ENCODE measurements at places on chromosomes 11 and 22.

DNA sequence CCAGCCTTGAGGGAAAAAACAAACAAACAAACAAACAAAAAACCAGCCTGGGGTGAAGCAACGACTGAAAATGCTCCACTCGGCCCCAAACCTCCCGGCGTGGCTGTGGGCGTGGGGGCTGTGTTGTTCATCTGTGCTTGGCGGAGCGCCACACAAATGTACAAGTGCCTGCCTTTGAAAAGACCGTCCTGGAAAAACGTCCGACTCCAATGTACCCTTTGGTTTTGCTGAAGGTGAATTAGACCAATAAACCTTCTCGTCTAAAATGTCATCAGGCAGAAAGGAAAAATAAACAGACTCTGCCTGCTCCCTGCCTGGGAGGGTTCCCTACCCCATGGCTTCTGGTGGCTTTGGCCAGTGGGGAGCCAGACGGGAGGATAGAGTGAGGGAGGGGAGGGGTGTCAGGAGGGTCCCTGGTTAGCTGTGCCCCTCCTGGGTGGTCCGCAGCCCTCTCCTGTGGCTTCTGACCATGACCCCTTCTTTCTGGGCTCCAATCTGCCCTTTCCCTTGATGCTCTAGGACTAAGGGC is 93.9 kb downstream of the TRMU start:
- no peak for DNase-seq

- DNase-seq = no peak
Observed at GRCh38 chr11:62125316-62125715, 1.5 kb downstream of the INCENP start.

DNA sequence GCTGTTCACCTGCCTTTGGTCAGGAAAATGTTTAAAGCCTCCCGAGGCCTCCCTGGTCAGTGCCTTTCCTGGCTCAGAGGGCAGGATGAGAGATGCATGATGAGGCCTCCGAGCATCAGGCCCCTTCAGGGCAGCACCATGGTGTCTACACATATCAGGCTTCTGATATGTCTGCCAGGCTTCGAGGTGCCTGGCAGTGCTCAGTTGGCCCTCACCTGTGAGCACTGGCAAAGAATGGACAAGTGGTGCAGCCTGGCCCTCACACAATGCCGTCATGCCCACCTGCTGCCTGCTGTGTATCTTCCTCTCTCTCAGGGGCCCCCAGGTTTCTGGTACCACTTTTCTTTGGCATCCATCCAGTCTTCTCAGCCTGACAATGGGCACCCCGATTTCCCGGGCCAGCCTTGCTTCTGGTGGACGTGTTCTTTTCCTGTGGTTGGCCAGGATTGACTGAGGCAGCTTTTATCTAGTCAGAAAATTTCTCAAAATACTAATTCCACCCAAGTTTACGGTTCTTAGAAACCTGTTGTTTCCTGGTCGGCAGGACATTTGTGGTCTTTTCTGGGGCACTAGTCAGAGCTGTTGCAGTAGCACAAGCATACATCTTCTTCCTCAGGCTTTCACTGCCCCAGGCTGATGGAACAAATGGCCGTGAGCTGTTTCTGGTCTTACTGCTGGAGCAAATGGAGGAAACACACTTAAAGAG is 76.8 kb upstream of the SUSD2 start:
- no peak for DNase-seq

- no peak for DNase-seq
Observed at GRCh38 chr22:27673839-27674238, 127.7 kb downstream of the MN1 start.

DNA sequence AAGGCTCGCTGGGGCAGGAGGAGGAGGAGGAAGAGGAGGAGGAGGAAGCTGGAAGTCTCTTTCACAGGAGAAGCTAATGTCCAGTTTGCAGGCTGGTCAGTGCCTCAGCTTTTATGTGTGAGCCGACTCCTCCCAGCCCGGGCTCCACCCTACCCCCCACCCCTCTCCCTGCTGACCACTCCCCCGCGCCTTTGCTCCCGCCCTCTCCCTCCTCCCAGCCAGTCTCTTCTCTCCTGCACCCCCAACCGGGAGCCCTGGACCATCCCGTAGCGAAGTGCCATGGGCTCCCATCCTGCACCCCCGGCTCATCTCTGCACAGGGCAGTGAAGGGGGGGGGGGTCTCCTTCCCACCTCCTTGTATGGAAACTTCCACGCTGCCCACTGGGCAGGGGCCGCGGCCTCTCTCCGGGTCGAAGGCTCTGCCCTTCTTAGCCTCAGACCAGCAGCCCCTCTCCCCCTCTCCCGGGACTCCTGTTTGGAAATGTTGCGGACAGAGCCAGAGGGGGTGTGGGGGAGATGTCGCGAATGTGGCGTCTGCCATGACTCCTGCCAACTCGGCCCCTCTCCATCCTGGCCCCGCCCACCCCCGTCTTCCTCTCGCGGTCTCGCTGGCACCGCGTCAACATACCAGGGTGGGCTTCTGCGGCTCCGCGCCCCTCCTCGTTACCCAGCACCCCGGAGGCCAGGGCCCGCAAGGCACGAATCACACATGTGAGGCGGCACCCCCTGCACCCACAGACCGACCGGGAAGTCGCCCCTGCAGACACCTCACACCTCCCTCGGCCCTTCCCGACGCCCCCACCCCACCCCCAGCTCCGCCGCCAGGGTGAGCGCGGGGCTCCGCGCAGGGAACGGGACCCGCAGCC is 1.8 kb downstream of the IGF2 start:
- no peak for DNase-seq

GRCh38 chr11:112465433-112466024 is 204.9 kb upstream of the PLET1 start:
- no peak for DNase-seq

GRCh38 chr11:66192181-66192863 is 76.1 kb upstream of the RAB1B start:
- no peak for DNase-seq

DNA sequence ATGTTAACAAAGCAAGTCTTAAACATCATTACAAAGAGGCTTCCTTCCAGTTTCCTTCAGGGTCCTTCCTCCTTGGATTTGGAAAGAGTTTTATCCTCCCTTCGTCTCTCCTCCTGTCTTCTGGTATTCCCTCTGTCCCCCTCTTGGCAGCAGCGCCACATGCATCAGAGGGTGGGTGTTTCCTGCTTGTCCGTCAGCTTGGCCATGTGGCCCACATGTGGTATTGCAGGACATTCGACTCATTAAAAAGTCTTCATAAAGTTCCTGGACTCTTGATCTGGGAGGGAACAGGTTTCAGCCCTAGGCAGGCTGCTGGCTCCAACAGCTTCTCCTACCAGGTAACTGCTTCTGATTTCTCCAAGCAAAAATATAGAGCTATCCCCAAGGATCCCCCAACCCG is 189.8 kb downstream of the CSNK2A3 start:
- DNase-seq = no peak

DNA sequence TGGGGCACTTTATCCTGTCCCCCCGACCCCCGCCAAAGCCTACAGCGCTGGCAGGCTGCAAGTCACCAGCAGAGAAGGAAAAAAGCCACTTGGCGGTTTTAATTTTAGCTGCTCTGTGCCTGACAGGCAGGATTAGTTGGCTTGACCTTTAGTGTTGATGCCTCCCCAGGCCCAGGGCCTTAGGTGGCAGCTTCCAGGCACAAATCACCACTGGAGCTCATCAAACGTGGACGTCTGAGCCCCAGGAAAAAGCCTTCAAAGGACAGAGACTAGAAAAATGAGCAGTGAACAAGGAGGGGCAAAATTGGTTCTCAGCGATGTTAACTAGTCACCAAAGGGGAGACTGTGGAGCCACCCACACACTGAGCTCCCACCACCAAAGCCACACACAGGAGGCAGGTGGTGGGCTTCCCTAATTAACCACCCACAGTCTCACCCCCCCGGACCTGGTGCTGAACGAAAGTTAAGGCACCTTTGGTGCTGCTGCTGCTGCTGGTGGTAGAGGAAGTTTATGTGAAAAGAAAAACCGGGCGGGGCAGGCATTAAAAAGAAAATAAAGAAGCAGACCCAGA is 4.4 kb upstream of the PYGM start:
- no peak for DNase-seq

GRCh38 chr11:65438257-65439151 is 15.9 kb downstream of the NEAT1 start:
- no peak for DNase-seq

GRCh38 chr11:95267601-95268213 is 36.7 kb upstream of the SESN3 start:
- DNase-seq = no peak

GRCh38 chr11:27514076-27514475 is 7.5 kb upstream of the LIN7C start:
- no peak for DNase-seq

GRCh38 chr22:33746501-33746928 is 173.8 kb downstream of the LARGE1 start:
- DNase-seq = no peak

- DNase-seq = no peak
Observed at GRCh38 chr11:113577356-113578032, 102.3 kb upstream of the DRD2 start.

DNA sequence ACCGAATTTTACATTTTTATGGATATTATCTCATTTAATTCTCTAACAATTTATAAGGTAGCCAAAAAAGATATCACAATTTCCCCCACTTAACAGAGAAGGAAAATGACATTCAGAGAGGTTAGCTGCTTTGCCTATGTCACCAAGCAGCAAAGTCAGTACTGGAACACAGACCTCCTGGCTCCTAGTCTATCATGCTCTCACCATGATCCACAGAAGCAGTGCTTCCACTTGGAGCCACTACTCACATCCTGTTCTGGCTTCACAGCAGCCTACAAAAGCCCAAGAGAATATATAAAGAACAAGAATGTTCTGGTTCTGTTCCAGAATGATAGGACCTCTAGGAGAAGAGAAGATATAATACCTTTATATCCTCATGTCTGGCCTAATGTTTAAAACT is 59.5 kb upstream of the SCUBE2 start:
- no peak for DNase-seq

GRCh38 chr22:40335358-40335757 is 10.9 kb upstream of the ADSL start:
- no peak for DNase-seq

DNA sequence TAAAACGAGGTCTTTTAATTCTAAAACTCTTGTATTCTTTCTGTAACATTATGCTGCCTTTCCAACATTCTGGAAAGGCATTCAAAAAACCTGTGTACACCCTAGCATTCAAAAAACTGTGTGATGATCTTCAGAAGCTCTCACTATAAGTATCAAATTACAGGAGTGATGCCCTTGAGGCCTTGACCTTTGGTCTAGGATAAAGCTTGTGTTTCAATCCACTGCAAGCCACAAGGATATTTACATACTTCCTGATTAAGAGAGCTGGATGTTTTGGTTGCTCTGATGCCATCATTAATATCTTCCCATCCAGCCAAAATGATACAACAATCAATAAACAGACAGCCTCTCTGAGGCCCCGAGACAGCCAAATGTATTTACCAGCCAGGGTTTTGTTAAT is 11.9 kb downstream of the CLPB start:
- no peak for DNase-seq

- DNase-seq = no peak
Observed at GRCh38 chr11:102318469-102318868, 1.2 kb downstream of the BIRC3 start.

GRCh38 chr11:119529063-119529845 is 106.3 kb upstream of the THY1 start:
- DNase-seq = no peak

Measured in cortex of kidney (tissue), 1 donor.